ENCODE measurements at places on chromosomes 3 and 15.

DNA sequence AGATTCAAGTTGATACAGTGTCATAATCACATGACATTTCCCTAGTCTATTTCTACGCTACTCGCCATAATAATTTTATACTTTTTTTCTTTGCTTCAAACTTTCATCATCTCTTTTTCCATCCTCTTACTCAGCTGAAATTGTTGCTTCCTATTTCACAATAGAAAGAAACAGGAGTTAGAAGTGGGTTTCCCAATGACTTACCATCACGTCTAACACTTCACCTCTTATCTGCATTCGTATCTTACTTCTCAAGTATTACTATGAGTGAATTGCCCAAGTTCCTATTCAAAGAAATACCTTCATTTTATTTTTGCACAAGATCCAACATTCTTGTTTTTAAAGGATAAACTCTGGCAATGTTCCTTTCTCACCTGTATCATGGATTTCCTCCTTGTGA, 1539.9 kb downstream of the SI start:
- no peak for DNase-seq

DNA sequence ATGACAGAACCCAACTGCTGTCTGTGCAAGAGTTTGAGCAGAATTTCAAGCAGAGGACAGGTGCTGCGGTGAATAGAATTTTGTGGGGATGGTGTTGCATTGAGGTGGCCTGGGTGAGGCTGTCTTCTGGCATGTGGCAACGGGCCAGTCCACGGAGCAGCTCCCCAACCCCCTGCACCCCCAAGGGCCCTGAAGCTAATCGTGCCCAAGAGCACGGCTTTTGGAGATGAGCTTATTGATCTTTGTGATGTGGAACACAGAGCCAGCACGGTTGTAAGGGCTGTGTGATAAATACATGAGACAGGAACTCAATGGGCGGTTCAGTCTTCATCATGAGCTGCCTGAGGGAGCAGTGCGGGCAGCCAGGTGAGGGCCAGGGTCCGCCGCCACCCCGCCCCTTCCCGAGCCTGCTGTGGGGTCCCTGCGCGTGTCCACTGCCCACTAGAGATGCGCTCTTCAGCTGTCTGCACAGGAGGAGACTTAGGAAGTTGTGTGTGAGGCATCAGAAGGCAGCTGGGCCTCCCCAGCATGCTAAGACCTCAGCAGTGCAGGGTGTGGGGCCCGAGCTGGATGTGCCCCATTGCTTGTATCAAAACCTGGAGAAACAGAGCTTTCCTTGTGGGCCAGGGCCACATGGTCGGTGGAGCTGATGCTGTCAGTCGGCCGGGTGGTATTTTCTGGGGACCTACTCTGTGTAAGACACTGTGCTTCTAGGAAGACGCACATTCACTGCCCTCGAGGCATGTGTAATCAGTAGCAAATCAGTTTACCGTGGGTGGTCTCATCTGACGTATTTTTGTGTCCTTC, 90.5 kb downstream of the CHRNA7 start:
- no peak for DNase-seq

- DNase-seq, result no peak
Measured at GRCh38 chr3:17140670-17141505, 256.1 kb downstream of the PLCL2 start.

DNA sequence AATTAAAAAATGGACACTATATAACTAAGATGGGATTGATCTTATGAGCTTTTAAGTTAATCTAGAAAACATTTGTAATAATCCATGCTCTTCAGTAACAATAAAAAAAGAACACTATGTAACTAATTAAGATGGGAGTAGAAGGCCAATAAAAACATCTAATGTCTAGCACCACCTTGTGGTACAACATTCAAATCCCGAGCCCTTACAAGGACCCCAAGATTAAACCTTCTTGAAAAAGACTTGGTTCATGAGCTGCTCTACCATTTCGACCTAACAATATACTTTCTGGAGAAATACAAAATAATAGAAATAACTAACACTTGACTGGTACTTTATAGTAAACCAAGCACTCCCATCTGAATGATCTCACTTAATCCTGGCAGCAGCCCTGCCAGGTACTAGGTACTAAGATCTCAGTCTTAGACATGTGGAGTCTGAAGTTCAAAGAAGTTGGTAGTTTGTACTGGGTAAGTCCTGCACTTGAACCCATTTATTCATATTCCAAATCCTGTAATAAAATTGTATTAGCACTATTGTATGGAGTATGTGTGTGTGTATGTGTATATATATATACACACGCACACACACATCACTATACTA, 21.8 kb downstream of the METTL6 start:
- DNase-seq, result peak; percentile 87

DNA sequence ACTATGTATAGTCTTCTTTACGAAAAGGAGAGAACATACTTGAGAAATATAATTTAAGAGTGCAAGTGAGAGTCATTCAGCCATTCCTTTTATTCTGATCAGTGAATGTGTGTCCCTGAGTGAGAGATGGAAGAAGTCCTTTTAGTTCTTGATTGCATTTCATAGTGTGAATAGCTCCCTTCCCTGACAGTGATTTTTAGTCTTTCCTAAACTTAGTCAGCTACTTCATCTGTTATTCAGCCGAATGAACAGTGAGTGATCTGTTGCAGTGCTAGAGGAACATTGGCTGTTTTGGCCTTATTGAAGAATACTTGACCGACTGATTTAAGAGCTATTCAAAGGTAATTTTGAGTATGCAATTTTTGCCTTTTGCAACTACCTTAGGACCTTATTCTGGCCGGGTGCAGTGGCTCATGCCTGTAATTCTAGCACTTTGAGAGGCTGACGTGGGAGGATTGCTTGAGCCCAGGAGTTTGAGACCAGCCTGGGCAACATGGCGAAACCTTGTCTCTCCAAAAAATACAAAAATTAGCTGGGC, 45.5 kb downstream of the UBE2E2 start:
- DNase-seq, result no peak

Data from choroid plexus epithelial cell (primary cell).